Stimulated activated CD4-positive, alpha-beta T cell treated with anti-CD3 and anti-CD28 coated beads, Interleukin-2, amount 100 ng/mL, for 4 hours (primary cell): ENCODE measurements at places on chromosomes 5 and 9.

- DNase-seq, result no peak
These were observed 466 bp downstream of the SMC2 start for GRCh38 chr9:104094534-104095015.

DNA sequence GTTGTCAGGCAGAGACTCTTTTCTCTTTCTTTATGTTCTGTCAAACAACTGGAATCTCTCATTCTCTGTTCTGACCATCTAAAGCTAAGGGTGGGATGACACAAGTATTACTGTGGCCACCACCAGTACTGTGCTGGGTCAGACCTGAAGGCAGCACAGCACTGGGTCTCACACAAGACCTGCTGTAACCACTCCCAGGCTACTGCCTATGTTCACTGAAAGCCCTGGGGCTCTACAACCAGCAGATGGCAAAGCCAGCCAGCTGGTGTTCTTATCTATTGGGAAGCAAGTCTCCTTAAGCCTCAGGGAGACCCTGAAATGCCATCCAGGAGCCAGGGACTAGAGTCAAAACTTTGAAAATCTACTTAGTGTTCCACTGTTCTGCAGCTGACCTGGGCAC lies 189.5 kb downstream of the SLCO4C1 start:
- DNase-seq, result no peak

DNA sequence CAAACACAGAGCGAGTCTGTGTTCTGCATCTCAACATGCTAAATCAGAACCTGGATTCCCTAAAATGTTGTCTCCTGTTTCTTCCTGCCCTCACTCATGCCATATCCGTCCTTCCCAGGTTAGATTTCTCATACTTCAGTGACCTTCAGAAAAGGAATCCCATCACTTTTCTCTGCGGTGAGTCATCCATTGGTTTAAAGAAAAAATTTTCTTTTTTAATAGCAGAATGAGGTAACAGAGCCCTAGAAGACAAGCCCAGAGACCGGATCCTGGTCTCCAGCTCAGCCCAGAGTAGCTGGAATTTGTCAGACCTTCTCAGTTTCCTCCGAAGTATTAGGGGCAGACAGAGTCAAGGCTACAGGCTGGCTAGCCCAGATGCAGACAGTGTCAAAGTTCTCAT lies 143.2 kb upstream of the DMRT1 start:
- no peak for DNase-seq

DNA sequence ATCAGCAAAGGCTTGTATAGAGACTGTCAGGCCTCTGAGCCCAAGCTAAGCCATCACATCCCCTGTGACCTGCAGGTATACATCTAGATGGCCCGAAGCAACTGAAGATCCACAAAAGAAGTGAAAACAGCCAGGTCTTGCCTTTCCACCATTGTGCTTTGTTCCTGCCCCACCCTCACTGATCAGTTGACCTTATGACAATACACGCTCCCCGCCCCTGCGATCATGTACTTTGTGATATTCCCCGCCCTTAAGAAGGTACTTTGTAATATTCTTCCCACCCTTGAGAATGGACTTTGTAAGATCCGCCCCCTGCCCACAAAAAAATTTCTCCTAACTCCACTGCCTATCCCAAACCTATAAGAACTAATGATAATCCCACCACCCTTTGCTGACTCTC lies 18.6 kb upstream of the NPM1 start:
- DNase-seq, result no peak

DNA sequence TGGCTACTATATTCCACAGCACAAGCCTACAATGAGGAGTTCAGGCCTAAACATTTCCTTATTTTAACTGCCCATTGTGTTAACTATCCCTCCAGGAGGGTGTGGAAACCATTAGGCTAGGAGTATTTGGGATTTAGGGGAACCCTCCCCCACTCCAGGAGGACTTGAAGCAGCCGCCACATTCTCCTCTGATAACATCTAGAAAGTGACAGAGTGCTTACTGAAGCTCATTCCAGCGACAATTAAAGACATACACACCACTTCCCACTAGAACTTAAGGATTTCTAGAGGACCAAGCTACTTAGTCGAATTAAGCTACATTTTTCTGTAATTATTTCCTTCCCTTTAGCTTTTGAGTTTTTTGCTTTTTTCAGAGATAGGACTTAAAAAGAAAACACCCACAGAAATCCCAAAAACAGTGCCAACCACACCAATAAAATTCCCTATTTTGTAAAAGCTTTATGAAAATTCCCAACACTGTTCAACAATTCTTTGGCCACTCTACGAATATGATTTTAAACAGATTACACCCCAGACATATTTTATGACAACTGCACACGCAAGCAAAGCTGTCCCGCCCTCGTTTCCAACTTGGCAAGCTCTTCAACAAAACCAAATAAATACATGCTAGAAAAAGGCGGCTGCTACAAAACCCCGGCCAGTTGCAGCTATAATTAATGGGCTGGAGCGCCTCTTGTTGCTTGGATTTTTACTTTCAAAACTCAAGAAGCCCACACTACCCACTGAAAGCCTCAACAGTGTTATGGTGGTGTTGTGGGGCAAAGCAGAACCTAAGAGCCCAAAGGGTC lies 4.5 kb downstream of the ROR2 start:
- DNase-seq, result no peak

- no peak for DNase-seq
These were observed 52.6 kb downstream of the ALDH7A1 start for GRCh38 chr5:126542441-126542840.

GRCh38 chr5:159041444-159042198 lies 58.1 kb downstream of the EBF1 start:
- DNase-seq, result no peak

GRCh38 chr9:37486256-37486615 lies 488 bp downstream of the POLR1E start:
- DNase-seq, result no peak

- no peak for DNase-seq
These were observed 132.7 kb downstream of the MPDZ start for GRCh38 chr9:13146840-13147239.

GRCh38 chr9:133471551-133472276 lies 7.2 kb downstream of the SLC2A6 start:
- no peak for DNase-seq

GRCh38 chr5:67941614-67942401 lies 273.7 kb upstream of the PIK3R1 start:
- DNase-seq, result no peak

DNA sequence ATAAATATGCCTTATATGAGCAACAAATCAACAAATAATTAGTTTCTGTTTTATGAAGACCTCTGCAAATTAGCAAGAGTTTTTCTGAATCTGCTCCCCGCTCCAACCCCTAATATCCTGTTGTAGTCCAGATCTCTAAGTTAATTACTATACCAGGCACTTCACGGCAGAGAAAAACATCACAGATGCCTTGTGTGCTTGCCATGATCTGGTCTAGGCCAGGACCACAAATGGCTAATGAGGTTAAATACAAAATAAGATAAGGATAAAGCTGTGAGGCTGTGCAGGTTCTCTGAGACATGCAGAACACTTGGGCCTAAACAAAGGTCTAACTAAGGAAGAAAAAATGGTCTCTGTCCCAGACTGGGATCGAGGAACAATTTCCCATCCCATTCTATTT lies 150.8 kb downstream of the SLIT3 start:
- no peak for DNase-seq

DNA sequence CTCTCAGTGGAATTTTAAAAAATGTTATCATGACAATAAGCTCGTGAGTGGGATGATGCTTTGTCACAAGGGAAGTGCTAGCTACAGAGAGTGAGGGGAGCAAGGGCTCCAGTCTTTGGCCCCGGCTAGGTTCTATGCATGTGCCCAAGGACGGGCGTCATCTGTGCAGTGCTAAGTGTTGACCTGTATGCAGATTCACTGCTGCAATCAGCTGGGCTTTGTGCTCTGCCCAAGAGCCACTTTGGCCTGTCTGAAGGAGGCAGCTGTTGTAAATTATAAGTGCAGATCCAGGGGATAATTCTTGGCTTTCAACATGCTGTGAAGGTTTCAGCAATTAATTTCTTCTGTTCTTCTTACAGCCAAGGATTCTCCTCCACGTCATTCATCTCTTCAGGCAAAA lies 268.6 kb downstream of the PSAT1 start:
- no peak for DNase-seq

DNA sequence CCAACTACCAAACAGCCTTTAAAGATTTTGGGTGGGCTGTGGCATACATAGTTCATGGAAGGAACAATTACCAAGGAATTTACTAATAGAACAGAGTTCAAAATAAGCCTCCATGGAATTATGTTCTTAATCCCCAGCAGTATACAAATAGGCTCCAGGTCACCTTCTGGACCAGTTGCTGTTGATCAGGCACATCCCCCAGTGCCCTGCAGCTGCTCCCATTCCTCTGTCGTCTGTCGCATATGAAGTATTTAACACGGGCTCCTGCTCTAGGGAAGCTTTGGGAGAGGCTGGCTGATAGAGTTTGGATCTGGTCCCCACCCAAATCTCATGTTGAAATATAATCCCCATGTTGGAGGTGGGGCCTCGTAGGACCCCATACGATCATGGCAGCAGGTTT lies 17.8 kb downstream of the SHC3 start:
- DNase-seq, result no peak

- DNase-seq, result no peak
These were observed 37.5 kb downstream of the UBAP1 start for GRCh38 chr9:34216325-34216724.

DNA sequence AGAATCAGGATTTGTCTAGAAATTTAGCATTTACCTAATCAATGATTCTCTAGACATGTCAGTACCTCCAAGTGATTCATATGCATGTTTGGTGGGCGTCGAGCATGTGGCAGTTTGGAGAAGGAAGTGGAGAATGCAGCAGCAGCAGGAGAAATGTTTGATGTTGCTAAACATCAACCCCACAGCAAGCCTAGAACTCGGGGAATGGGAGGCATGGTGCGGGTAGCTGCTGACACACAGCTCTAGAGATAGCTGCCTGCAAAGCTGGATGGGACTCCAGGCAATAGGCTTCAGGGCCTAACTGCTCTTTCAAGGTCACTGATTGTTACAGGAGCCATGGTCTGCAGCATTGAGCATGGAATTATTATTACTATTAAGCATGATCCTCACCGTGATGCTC lies 137.3 kb downstream of the DOCK8 start:
- DNase-seq, result no peak

DNA sequence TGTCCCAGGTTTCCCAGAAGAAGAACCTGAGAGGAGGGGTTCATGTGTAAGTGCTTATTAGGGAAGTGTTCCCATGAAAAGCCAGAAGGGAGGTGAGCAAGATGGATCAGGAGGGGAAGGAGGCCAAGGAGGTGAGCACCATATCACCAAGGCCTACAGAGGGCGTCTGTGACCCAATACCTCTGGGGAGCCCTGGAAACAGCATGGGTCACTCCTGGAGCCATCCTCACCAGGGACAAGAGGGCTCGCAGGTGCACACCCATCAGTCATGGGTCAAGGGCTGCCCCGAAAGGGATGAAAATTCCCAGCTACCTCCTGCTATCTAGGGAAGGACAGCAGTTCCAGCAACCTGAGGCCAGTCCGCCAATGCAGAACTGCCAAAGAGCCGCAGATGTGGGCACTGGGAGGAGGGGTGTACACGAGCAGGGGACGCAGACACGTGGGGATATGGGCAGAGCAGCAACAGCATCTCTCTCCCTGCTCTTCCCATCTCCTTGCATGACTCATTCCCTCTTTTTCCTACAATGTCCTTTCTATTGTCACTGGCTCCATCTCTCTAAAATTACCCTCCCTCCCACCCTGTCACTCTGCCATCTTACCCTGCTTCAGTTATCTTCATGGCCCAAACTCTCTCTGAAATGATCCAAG lies 167.6 kb upstream of the FSTL4 start:
- DNase-seq, result no peak

DNA sequence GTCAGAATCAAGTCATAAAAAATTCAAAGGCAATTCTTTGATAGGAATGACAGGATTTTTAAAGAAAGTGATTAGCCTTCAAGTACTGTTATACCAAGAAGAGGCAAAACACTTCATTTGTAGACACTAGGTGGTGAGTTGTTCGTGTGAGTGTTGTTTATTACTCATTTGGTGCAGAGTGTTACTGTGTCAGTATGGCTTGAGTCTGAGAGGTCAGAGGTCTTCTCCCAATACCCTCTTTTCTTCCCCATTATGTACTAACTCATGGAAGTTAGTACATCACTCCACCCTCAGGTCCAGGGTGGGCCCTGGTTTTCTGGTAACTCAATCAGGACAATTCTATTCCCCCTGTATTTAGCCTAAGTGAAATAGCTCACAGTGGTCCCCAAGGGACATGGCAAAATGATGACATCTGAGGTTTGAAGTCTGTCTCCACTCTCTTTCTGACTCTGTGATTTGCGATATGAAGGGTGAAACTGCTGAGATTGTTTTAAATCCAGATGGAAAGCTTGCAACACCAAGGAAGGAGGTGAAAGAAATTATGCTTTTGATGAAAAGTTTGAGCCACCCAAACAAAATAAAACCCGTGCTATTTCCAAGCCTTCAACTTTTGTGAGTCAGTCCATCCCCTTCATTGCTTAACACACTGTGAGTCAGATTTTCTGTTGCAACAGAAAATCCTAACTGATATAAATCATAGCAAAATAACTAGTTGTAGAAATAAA lies 56.8 kb downstream of the NUDT12 start:
- DNase-seq, result no peak

- no peak for DNase-seq
These were observed 24.0 kb downstream of the NKD2 start for GRCh38 chr5:1032551-1033027.

GRCh38 chr5:159341906-159342310 lies 11.6 kb upstream of the IL12B start:
- DNase-seq, result peak; percentile 27

- DNase-seq, result no peak
These were observed 42.6 kb downstream of the CETN3 start for GRCh38 chr5:90366948-90367347.

DNA sequence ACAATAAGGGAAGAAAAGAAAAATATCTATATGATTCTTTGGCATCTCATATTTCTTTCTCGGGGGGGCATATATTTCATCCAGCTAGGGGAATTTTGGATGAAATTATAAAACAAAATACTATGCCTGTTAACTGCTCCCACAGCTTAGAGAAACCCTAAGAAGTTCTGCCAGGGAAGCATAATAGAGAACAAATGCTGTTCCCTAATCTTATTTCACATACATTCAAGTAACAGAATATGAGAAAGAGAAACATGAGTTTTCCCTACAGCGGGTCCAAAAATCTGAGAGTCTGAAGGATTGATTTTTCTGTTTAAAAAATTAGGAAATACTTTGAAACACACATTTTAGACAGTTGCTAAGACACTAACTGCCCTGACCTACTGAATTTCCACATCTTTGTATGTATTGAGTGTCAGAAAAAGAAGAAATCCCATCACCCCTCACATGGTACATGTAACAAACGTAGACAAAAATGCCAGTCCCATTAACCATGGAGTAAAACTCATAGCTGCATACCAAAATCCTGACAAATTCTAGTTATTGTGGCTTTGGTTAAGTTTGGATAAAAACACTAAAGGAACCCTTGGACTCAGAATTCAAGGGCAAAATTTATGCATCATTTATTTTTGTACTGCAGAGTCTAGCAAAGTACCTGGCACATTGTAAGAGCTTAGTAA lies 620.2 kb upstream of the DMAC1 start:
- no peak for DNase-seq

- DNase-seq, result no peak
These were observed 124.7 kb upstream of the VLDLR start for GRCh38 chr9:2496934-2497333.

- peak; percentile 39 for DNase-seq
These were observed 711 bp downstream of the TTC33 start for GRCh38 chr5:40755093-40755406.

GRCh38 chr5:172801179-172801671 lies 30.2 kb upstream of the DUSP1 start:
- DNase-seq, result no peak

- no peak for DNase-seq
These were observed 221.6 kb downstream of the CACNA1B start for GRCh38 chr9:138098908-138099791.

GRCh38 chr9:116992865-116993264 lies 305.8 kb downstream of the TRIM32 start:
- DNase-seq, result no peak
